ENCODE measurements at places on chromosomes 12 and 14.
A peak's percentile ranks its signal among the peaks of the same experiment; 100 is the strongest.

GRCh38 chr12:130316251-130316650 lies 21.4 kb upstream of the PIWIL1 start:
- no peak for DNase-seq

- no peak for DNase-seq
Measured at GRCh38 chr12:3303410-3304136, 187.4 kb upstream of the PRMT8 start.

- no peak for DNase-seq
Measured at GRCh38 chr12:96136725-96137378, 57.3 kb upstream of the ELK3 start.

GRCh38 chr12:54370171-54370730 lies 6.0 kb upstream of the GPR84 start:
- peak; percentile 80 for DNase-seq

DNA sequence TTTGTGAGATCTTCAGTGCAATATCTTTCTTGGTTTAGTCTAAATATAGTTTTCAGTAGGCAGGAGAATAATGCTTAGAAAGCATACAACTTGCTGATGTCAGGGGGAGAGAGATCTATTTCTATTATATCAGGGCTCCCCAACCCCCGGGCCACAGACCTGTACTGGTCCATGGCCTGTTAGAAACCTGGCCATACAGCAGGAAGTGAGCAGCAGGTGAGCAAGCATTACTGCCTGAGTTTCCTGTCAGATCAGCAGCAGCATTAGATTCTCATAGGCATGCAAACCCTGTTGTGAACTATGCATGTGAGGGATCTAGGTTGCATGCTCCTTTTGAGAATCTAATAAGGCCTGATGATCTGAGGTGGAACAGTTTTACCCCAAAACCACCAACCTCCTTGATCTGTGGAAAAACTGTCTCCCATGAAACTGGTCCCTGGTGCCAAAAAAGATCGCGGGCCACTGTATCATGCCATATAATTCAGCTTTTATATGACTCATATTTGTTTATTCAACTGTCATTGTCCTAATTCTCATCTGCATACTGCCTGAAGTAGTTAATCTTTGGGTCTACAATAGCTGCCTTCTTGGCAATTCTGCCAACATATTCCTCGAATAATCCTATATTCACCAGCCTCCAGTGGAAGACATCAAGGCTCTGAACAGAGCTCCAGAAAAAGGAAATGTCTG lies 163.6 kb upstream of the DYRK2 start:
- no peak for DNase-seq

DNA sequence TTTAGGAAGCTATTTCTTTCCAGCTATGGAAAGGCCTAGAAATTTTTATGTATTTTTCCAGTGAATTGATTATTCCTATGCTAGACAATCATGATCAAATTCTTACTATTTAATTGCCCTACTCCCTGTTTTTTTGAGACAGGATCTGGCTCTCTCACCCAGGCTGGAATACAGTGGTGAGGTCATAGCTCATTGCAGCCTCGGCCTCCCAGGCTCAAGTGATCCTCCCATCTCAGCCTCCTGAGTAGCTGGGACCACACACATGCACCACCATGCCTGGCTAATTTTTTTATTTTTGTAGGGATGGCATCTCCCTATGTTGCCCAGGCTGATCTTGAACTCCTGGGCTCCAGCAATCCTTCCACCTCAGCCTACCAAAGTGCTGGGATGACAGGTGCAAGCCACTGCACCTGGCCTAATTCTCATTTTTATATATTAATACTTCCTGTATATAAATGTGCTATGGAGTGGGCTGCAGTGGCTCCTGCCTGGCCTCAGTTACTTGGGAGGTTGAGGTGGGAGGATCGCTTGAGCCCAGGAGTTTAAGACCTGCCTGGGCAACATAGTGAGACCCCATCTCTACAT lies 16.0 kb upstream of the MDM2 start:
- DNase-seq = no peak

DNA sequence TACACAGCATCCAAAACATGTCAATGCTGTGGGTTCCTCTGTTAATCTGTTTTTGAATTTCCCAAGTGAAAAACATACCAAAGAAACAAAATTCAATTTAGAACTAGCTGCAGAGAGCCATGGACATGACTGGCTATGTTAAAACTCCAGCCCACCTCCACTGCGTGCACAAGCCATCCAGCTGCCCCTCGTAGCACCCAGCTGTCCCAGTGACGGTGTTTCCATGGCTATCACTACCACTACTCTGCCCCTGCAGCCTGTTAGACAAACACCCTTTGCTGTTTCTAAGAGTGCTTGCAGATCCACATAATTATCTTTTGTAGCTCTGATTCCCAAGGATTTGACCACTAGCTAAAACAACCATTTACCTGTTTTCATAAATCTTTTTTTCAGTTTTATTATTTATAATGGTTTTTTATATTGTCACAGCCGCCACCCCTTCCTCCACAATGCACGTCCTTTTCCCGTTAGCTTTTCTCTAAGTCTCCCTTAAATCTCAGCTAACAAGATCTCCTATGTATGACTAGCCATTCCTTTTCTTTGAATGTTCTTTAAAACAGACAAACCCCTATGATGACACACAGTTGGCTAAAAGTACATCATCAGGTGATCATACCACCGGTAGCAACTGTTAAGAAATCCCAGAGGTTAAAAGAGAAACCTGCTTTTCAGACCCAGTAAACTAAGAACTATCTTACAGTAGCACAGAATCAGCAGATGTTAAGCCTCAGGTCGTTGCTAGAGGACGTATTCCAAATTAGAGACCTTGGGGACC lies 37.8 kb upstream of the NAA30 start:
- no peak for DNase-seq

- no peak for DNase-seq
Measured at GRCh38 chr12:14989790-14990189, 16.9 kb downstream of the PDE6H start.

GRCh38 chr12:40959041-40959440 lies 229.1 kb upstream of the PDZRN4 start:
- DNase-seq = no peak

DNA sequence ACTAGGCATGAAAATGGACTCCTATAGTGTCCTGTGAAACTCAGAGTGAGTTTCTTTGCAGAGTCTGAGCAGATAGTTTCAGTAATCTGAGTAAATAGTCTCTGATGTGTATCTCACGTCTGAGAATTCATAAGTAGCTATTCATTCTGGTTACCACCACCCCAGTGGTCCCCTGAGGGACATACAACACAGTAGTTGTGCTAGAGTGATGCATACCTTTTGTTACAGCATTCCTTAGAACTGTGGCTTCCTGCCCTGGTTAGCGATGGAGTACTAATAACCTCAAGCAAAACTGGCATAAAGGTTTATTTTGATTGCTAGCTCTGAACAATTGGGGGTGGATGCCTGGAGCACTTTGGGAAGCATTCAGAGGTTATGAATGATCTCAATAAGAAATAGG lies 114.7 kb downstream of the DAAM1 start:
- DNase-seq = no peak

- no peak for DNase-seq
Measured at GRCh38 chr14:78567343-78567742, 397.2 kb downstream of the NRXN3 start.

DNA sequence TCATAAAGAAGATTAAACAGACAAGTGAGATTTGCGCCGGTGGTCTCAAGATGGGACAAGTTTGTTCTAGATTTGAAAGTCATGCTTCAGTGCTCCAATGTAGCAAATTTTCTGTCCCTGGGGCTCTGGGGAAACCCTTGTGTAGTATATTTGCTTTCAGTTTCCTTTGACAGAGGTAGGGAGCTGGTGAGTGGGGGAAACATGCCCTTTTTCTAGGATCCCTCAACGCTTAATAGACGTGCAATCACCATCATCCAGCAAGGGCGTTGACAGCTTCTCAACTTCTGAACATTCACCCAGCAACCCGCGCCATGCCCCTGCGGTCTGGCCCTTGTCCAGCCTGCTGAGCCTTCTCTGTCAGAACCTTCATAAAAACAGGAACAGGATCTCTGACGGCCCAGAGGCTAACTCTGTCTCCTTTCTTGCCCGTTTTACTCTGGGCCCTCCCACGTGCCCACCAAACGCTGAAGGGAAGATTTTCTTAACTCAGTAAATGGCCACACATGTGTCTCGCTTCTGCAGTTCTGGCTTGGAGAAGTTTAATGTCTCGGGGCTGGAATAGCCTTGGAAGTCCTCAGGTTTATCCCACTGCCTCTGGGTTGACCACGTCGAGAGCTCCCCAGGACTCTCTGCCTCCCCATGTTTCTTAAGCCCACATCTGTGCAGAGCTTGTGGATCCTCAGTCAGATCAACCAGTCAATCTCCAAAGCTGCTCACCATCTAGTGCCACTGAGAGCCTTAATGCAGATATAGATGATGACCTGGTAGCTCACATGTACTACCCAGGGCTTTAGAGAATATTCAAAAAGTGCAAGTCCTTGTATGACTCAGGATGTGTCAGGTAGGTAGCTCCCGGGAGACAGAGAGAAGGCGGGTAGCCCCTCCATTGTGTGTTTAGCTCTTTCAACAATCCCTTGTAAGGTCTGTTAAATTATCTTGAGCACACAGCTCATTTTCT lies 58.1 kb upstream of the CCND2 start:
- peak; percentile 70 for DNase-seq

DNA sequence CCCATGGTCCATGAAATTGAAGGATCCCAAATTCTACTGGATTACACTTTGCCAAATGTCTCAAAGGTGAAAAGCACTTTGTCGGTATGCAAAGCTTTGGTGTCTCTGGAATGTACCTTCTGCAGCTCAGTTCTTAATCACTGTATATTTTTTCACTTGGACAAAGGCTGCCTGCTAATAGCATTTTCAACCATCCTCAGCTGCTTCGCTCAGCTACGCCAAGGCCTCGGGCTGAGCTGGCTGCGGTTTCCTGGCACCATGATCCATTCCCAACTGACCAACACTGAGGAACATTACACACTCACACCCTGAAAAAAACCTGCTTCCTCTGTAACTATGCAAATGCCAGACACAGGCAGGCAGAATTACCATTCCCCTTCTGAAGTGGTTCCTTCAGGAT lies 335.2 kb downstream of the DPF3 start:
- no peak for DNase-seq

DNA sequence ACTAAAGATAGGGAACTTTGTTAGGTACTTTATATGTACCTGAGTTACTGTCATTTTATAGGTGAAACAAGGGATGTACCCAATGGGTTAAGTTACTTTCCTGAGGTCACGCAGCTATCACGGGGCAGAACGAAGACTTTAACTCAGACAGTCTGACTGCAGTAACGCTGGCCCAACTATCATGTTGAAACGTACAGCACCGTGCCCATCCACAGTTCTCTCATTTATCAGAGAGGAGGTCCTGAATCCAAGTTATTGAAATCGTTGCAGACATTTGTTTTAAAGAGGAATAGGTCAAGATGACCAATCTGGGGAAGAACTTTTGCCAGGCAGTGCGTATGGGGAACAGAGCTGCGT lies 587 bp upstream of the C12orf75 start:
- no peak for DNase-seq

DNA sequence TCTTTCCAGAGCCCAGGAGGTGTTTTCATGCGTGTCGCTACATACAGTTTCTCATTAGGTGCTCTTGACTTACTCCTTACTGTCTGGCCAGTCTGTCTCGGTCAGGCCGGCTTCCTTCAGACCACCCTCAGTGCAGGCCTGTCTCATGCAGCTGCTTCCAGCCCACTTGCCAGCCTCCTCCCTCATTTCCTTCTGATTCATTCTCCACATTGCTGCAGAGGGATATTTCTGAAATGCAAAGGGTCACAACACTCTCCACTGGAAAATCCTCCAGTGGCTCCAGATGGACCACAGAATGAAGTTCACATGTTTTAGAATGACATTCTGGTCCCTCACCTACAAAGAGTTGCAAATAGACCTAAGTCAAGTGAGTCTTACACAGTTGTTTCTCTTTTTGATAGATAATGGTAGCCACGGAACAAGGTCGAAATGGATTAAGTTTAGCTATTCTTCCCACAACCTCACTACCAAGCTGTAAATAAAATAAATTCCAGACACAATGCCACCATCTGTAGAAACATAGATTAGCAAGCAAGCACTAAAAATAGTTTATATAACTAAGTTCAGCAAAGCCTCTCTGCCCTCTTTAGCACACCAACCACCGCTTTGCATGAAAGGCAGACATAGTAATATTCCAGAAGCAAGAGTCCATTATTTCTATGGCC lies 146.9 kb downstream of the ESR2 start:
- DNase-seq = no peak

GRCh38 chr14:44912041-44912869 lies 49.5 kb downstream of the KLHL28 start:
- DNase-seq = no peak

DNA sequence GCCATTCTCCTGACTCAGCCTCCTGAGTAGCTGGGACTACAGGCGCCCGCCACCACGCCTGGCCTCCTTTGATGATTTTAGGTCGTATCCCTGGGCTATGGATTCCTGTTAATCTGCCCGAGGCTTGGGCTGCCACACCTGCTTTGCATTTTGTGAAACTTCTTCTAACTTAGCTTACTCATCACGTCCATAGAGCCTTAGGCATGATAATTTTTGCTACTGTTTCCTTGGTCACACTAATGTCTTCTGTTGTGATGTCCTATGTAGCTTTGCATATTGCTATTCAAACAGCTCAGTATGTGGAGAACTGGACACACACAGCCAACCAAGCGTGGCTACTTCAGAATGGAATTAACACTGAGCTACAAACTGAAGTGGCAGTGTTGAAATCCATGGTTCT lies 47.5 kb upstream of the DDX11 start:
- DNase-seq = no peak

DNA sequence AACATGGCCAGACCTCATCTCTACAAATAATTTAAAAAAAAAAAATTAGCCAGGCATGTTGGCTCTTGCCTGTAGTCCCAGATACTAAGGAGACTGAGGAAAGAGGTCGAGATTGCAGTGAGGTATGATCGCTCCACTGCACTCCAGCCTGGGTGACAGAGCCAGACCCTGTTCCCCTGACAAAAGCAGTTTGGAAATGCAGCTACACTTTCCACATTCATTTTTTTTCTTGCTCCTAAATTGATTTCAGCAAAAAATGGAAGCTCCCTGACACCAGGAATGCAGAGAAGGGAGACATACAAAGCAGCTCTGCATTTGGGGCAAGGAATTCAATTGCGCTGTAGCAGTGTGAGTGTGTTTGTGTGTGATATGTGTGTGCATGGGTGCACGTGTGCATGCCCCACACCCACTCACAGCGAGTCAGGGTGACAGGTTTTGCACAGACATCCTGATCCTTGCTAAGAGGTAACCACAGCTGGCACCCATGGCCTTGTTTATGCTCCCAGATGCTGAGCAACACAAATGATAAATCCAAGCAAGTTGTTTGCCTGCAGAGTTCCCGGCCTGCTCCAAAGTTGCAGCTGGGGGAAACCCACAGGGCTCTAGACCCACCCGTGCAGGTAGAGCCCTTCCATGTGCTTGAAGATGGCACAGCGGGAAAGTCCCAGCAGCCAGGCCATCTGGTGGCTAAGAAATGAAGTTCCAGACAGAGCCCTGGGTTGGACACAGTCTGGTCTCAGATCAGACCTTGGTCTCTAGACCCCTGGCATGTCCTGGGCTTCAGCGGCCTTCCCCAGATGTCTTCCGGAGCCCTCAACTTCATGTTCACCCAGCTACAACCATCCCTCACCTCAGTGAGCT lies 25.9 kb upstream of the BDKRB2 start:
- DNase-seq = no peak

- DNase-seq = no peak
Measured at GRCh38 chr12:52807544-52808470, 6.1 kb downstream of the KRT4 start.

GRCh38 chr14:89957376-89957775 lies 1.6 kb downstream of the TDP1 start:
- DNase-seq = no peak

GRCh38 chr12:44510510-44510909 lies 365.6 kb downstream of the NELL2 start:
- no peak for DNase-seq
